ENCODE measurements at places on chromosomes 12 and 14. TPM values are rescaled to one million over a fixed set of nuclear protein-coding genes. Genes with fewer than 3 reads are reported as not detected.

Gene TAS2R13
- total RNA-seq: 1.2 TPM

- DNase-seq: no peak
Observed at GRCh38 chr12:92438641-92439419, 264.0 kb upstream of the PLEKHG7 start.

DNA sequence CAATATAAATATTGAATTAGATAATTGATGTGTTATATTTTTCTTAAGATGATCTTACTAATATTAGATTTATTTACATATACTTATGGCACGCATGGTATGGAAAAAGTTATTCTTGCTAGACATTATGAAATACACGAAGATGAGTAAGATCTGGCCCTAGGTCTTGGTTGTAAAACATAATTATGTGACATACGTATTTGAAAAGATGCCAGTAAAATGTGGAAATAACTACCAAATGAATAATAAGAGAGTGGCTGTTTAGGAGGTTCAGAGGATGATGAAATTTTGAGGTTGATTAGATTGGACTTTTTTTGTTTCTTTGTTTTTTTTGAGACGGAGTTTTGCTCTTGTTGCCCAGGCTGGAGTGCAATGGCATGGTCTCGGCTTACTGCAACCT is 41.3 kb downstream of the FANCM start:
- DNase-seq: no peak

- DNase-seq: no peak
Observed at GRCh38 chr12:75908961-75909605, 122.5 kb downstream of the PHLDA1 start.

Gene MYO1H
- total RNA-seq: 0.11 TPM

DNA sequence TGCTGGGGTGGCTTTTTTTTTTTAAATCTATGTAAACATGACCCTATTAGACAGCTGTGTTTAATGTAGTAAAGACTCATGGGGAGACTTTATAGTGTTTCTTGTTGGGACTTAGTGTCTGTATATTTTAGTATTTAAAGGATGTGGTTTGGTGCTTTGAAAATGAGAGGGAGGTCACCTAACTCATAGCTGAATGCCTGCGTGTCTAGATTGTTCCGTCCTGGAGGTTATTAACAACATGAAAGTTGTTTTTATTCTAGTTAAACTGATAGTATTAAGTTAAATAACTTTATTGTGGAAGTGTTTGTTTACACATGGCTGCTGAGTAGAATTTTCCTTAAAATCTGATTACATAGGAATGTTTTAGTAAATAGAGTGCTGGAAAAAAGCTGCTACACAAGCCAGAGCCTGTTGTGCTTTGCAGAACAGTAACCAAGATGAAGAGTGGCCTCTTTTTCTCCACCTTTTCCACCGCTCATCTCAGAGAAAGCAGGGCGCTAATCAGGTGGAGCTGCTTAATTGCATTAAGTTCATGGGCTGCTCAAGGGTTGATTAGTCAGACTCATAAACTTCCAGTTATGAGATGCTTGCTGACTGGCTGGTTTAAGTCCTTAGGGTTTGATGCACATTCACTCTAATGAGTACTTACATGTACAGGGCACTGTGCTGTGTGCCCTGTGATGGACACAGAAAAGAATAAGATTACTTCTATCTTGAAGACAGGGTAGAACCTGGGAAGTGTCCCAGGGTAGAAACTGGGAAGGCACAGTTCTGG is 62.7 kb downstream of the FBXO34 start:
- no peak for DNase-seq

Gene SPTB
- total RNA-seq: not detected

All from OCI-LY7 (cell line).